ENCODE measurements at places on chromosomes 1 and 21.

GRCh38 chr21:45941717-45942546, 39.6 kb upstream of the COL6A1 start:
- no peak for DNase-seq

- peak; percentile 57 for DNase-seq
Observed at GRCh38 chr1:40338745-40339419, 21.8 kb upstream of the COL9A2 start.

- no peak for DNase-seq
Observed at GRCh38 chr1:172670316-172670715, 11.4 kb downstream of the FASLG start.

GRCh38 chr1:24049733-24050132, 62.2 kb downstream of the MYOM3 start:
- no peak for DNase-seq

DNA sequence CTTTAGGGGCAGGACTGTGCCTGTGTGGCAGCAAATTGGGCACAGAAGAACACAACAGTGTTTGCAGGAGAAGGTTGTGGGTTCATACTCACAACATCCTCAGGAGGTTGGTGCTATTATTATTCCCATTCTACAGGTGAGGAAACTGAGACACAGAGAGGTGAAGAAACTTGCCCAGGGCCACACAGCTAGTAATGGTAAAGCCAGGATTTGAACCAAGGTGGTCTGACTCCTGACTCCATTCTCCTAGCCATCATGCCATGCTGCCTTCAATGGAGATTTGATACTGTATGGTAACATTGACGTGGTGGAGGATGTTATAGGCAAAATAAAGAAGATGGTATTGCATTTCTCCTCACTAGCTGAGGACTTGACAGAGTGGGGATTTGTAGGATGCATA, 334.2 kb downstream of the RPS6KC1 start:
- no peak for DNase-seq

DNA sequence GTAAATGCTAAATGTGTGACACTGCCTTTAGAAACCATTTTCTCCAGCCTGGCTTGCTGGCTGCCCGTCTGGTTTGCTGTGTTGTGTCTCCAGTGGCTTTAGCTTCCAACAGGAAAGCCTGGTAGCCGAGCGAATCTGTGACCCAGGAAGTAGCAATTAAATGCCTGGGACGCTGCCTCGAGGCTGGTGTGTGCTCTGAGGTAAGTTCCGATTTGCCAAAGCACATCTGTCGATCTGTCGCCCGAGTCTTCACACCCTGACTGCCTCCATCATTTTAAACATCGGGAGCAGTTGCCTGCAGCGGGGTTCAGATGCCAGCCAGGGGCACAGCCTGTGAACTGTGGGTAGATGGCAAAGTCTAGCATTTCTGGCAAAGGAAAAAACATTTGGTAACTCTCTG, 2.2 kb downstream of the MIB2 start:
- DNase-seq = no peak

GRCh38 chr1:39489567-39490239, 1.7 kb upstream of the BMP8A start:
- DNase-seq = no peak

DNA sequence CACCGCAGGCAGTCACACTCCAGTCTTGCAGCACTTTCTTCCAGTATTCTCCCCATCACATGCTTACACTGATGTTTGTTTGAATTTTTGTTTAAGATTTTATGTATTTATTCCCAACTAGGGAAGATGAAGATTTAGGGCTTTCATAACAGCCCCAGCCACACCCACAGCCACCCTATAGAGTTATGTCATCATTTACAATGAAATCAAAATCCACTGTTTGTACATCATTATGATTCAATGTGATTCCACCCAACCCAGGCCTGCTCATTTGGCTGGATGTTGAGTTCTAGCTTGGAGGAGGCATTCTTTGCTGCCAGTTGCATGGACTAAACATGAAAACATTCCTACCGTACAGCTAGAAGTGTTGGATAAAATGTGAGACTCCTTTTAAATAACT, 35.8 kb downstream of the RIPK4 start:
- no peak for DNase-seq

- DNase-seq = no peak
Observed at GRCh38 chr1:31723828-31724359, 20.1 kb upstream of the COL16A1 start.

GRCh38 chr1:217369271-217369981, 261.5 kb downstream of the GPATCH2 start:
- no peak for DNase-seq

DNA sequence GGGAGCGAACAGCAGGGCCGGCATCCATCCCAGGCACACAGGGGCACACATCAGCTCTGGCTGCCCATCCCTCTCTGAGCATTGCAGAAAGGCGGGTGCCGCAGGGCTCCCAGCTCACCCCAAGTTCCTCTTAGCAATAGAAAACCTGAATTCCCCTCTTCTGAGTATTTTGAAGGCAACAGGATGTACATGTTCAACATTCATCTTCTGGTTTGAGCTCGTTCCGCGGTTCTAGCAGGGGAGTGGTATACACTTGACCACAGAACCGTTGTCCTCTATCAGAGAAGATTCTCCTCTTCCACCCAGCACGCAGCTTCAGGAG, 23.6 kb downstream of the ACTA1 start:
- DNase-seq = no peak

GRCh38 chr1:84345220-84345619, 43.7 kb downstream of the SAMD13 start:
- no peak for DNase-seq

DNA sequence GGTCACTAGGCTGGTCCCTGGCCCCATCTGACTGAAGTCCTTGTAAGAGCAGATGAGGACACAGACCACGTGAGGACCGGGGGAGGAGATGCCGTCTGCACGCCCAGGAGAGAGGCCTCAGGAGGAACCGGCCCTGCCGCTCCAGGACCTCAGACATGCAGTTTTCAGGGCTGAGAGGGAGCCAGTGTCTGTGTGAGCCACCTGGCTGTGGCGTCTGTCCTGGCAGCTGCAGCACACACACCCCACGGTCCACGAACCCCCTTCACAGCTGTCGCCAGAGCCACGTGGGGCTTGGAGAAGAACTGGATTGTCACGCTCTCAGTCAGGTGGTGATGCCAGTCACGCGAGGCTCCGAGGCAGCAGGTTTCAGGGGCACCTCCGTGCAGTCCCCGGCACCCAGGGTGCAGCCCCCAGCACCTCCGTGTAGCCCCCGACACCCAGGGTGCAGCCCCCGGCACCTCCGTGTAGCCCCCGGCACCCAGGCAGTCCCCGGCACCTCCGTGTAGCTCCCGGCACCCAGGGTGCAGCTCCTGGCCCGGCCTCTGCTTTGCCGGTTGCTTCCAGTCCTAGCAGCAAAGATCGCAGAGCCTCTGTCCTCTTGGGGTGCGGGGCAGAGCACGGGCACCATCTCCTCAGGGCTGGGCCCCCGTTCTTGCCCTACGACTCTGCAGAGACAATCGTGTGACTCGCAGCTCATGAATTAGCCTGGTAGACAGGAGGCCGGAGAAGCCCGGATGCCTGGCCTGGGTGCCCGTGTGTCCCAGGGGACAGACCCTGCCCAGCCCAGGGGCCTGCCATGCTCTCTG, 19.0 kb upstream of the SUMO3 start:
- no peak for DNase-seq

- DNase-seq = no peak
Observed at GRCh38 chr1:180210008-180210620, 19.9 kb upstream of the LHX4 start.

GRCh38 chr1:46285730-46286477, 17.5 kb downstream of the LRRC41 start:
- no peak for DNase-seq

DNA sequence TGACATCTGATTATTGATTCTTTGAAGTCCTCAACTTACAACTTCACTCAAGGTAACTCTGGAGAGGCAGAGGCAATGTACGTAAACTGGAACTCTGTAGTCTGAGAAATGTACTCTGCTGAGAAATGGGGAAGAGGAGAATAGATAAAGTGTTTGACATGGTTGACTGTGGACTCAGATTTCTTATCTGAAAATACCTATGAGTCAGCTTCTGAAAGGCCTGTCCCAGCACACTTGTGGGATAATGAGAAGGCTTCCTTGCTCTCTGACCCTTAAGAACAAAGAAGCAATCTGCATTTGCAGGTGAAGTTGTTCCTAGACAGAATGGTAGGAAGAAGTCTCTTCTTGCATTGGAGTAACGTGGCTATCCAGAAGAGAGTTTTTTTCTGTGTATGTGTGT, 1573.5 kb downstream of the BRINP3 start:
- DNase-seq = no peak

GRCh38 chr1:36457691-36458090, 6.5 kb downstream of the MRPS15 start:
- DNase-seq = no peak

- DNase-seq = no peak
Observed at GRCh38 chr1:8641377-8641997, 176.0 kb downstream of the RERE start.

DNA sequence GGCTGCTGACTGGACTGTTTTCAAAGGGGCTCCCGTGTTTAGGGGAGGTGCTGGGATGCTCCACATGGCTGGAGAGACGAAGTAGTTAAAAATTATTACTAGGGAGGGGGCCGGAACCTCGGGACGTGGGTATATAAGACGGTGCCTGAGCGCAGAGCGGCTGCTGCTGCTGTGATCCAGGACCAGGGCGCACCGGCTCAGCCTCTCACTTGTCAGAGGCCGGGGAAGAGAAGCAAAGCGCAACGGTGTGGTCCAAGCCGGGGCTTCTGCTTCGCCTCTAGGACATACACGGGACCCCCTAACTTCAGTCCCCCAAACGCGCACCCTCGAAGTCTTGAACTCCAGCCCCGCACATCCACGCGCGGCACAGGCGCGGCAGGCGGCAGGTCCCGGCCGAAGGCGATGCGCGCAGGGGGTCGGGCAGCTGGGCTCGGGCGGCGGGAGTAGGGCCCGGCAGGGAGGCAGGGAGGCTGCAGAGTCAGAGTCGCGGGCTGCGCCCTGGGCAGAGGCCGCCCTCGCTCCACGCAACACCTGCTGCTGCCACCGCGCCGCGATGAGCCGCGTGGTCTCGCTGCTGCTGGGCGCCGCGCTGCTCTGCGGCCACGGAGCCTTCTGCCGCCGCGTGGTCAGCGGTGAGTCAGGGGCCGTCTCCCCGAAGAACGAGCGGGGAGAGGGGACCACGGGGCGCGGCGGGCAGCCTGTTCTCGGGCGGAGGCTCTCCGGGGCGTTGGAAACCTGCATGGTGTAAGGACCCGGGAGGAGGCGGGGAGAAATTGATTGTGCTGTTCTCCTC, at the start of gene CHODL:
TSS of gene CHODL (plus strand) at position 163 of the 793 bp plus-strand sequence. CDS start at position 554, 391 bp downstream.
- no peak for DNase-seq

- DNase-seq = no peak
Observed at GRCh38 chr1:30927448-30927847, 18.9 kb upstream of the SDC3 start.

- DNase-seq = no peak
Observed at GRCh38 chr1:71054281-71054731, 6.7 kb upstream of the PTGER3 start.

GRCh38 chr1:58575551-58576324, 1.3 kb downstream of the TACSTD2 start:
- DNase-seq = no peak

GRCh38 chr1:213728593-213729536, 258.9 kb upstream of the PROX1 start:
- no peak for DNase-seq

DNA sequence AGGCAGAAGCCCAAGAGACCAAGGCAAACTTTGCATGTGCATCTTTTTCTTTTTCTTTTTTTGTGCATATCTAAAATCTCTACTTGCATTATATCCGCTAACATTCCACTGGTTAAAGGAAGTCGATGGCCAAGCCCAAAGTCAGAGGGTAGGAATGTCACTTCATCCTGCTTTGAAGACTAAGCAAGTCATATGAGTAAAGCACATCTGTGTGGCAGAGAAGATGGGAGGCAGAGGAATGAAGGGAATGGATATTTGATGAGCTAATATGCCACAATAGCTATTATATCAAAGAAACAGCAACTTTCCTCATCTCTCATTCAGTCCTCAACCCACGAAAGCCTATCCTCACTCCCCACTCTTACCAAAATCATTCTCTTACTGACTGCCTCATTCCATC, 59.3 kb downstream of the RNF220 start:
- no peak for DNase-seq

DNA sequence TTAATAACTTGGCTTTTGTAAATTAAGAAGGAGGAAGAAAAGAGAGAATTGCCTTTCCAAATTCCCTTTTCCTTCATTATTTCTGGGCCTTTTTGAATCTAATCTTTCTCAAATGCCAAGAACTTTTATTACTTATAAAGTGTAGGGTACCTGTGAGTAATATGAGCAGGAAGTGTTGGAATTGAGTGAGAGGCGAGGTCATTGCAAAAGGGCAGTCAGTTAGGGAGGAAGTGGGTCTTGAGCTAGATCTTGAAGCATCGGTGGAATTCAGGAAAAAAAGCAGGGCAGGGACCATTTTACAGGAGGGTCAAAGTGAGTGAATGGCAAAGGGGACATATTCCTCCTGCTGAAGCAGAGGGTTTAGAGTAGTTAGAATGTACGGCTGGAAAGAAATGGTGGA, 23.4 kb downstream of the DDI2 start:
- DNase-seq = no peak

DNA sequence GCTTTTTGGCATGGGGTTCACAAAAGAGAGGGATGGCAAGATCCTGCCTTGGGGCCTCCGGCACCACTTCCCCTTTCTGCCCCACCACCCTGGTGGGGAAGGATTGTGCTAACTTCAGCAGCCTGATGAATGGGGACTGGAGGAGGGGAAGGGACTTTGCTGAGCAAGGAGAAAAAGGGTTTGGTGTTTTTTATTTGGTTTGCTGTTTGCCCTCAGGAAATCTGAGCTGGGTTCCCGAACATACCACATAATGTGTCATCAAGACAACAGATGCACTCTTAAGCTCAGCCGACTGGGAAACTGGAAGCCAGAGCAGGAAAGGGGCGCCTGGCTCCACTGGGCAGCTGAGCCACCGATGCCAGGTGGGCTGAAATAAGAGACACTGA, 19.8 kb downstream of the OLFML2B start:
- no peak for DNase-seq

GRCh38 chr1:239164451-239165180, 221.8 kb upstream of the CHRM3 start:
- DNase-seq = no peak

DNA sequence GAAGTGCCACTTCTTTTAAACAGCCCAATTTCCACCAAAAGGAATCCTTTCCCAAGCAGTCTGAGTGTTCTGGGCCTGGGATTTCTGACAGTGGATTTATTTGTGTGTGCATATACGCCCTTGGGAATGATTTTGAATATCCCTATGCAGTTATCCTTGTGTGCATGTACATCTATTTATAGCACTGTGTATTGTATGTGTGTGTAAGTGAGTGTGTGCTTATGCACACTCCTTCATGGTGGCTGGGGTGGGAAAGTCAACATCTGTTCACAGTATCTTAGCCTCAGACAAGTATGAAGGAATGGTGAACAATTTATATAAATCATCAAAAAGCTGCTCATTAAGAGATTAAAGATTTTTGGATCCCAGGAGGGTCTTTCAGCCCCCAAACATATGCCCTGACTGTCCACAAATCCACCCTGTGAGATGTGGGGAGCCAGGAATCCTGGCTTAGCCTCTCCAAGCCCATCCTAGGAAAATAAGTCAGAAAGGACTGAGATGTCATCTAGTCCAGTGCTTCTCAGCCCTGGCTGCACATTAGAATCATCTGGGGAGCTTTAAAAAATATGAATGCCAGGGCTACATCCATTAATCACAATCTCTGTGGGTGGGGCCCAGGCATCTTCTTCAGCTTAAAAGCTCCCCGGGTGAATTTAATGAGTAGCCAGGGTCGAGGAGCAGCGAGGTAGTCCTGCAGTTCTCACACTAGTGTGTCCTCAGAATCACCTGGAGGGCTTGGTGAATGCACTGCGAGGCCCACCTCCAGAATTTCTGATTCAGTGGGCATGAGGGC, 101.4 kb downstream of the PLXNA2 start:
- no peak for DNase-seq

All from NCI-H2081 treated with DMSO at 0.1 percent for 48 hours (cell line).